Right cardiac atrium (tissue), 5 donors: ENCODE measurements at places on chromosomes 2 and 18. TPM values are rescaled to one million over a fixed set of nuclear protein-coding genes. Genes with fewer than 3 reads are reported as not detected.

- DNase-seq: no peak
Observed at GRCh38 chr2:15825276-15825980, 114.9 kb upstream of the MYCN start.

- no peak for DNase-seq
Observed at GRCh38 chr2:177195194-177195593, 17.4 kb upstream of the HNRNPA3 start.

GRCh38 chr2:215624423-215624829 is 188.6 kb upstream of the FN1 start:
- peak; percentile 41 for DNase-seq

- no peak for DNase-seq
Observed at GRCh38 chr18:7772510-7772888, 205.4 kb downstream of the PTPRM start.

GRCh38 chr2:64196963-64197362 is 52.7 kb upstream of the PELI1 start:
- no peak for DNase-seq

GRCh38 chr18:652131-652530 is 5.3 kb upstream of the TYMS start:
- no peak for DNase-seq

DNA sequence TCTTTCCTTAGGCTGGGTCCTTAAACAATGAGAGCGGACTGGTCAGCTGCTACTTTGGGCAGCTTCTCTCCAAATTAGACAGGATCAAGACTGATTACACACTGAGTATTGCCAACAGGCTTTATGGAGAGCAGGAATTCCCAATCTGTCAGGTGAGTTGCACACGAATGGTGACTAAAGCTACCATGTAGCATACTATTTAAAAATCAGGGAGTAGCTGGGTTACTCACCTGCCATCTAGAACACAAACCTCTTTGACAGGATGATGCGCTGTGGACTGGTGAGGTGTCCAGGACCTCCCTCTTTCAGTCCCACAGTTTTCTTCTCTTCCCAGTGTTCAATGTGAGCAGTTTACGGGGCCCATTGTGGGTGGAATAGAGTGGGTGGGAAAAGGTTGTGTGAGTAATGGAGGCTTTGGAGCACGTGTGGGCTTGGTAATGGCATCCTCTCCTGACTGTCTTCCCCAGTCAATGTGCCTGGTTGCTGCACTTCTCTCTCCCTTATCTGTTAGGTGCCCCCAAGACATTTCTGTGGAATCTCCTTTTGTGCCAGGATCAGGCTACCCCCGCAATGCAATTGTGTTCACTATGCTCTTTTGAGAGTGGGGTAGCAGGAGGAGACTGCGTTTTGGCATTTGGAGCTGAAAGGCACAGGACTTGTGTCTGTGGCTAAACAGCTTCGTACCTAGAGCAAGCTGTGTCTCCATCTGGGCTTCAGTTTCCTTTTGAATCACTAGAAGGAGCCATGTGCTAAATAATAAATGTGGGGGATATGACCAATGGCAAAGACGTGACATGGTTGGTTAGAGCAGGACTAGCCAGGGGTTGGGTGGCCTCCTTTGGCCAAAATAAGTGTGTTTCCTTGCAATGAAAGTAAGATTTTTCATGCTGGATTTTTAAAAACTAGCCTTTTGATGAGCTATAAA is 17.7 kb downstream of the SERPINB12 start:
- DNase-seq: no peak

DNA sequence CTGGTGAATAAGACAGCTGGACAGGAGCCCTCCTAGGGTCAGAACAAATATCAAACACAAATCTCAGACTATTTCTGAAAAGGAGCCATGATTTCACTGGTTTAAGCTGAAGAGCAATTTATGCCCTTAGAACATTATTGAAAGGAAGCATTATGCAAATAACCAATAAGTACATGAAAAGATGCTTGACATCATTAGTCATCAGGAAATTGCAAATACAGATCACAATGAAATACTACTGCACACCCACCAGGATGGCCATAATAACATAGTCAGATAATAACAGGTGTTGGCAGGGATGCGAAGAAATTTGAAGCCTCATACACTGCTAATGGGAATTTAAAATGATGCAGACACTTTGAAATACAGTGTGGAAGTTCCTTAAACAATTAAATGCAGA is 176.4 kb upstream of the RAB6C start:
- no peak for DNase-seq

DNA sequence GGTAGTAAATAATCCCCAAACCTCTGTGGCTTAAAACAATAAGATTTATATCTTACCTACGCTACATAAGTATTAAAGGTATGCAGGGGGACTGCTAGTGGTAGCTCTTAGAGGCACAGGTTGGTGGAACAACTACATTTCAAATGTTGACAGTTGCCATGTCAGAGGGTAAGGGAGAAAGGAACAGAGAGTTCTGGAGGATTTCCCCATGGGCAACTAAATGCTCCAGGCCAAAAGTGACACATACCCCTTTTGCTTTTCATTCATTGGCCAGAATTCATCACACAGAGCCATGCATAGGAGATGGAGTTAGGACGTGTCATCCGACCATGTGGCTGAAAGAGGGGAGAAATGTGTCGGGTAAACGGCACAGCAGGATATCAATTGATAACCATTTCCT is 133.2 kb downstream of the NAPG start:
- DNase-seq: no peak

DNA sequence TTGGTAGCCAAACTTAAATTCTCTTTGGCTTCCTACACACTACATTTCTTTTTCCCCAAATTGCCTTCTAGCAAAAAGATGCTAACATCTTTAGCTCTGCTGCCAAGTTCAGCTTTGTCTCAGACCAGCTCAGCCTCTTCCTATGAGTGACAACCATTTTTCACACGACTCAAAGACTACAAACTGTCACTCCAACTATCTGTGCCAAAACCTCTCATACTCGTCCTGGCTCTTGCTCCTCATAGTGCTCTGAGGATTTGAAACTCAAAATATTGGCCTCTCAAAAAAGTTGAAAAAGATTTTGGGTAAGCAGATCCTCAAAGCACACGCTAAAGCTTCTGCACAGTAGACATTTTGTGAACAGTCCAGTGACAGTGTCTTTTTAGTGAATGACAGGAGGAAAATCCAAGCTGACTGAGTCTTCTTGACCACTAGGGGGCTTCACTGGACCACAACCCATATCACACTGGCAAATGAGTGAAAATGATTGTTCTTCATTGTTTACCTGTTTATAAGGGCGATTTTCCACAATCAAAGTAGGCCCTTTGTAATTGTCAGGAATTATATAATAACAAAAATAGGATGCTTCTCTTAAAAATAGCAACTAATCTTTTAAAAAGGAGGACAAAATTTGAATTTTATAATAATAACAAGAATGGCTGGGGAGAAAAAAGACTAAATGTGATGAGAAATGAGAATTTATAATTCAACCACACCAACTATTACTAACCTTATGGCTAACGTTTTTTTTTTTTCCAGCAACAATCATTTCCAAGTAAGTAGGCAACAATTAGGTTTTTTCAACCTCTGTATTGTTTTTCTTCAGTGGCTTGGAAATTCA is 85.5 kb upstream of the PGAP1 start:
- DNase-seq: no peak

- DNase-seq: no peak
Observed at GRCh38 chr2:47155091-47155876, at the start of gene STPG4. STPG4 (minus strand) TSS chr2:47155308; CDS start chr2:47155251, 57 bp downstream.

GRCh38 chr2:154762638-154763037 is 64.1 kb downstream of the KCNJ3 start:
- no peak for DNase-seq

- no peak for DNase-seq
Observed at GRCh38 chr2:154189953-154190352, 318.2 kb downstream of the GALNT13 start.

DNA sequence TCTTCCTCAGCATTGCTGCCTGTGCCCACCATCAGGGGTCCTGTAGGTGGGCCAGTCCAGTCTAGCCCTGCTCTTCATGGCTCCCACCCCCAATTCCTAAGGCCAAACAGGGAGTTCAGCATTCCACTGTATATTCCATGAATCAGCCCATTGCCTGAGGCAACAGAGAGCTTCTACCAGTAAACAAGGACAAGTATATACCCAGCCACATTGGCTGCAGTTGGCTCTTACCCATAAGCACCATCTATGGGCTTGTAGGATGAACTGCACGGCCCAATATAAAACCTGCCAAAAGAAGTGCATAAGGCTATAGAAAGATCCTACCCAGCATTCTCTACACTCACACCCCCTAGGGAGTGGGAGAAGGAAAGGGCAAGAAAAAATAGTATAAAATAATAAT is 95.1 kb upstream of the SALL3 start:
- DNase-seq: no peak

GRCh38 chr18:10923141-10923540 is 226.2 kb downstream of the PIEZO2 start:
- no peak for DNase-seq

- no peak for DNase-seq
Observed at GRCh38 chr18:48490641-48491293, 48.1 kb upstream of the CTIF start.

DNA sequence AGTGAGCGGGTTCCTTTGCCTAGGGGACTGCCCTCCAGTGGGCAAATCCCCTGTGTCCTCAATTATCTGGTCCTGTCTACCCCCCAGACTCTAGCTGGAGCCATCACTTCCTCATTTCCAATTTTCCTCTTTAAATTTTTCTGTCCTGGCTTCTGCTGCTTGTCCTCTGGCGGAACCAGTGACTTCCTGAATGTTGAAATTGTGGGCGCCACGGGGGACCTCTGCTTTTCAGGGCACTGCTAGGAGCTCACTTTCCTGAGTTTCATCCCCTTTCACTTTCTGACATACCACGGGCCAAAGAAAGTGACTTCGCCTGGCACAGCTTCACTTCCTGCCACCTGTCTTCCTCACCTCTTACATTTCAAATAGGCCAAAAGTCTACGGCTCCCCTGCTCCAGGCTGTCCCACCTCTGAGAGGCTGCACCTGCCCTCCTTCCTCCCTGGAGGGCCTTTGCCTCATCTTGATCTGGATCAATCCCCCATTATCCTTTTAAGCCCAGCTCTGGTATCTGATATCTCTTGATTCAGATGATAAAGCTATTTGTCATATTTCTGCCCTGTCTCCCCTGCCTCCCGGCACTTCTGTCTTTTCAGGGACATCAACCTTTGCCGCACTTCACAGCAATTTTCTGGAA is 1.4 kb upstream of the MARCO start:
- peak; percentile 65 for DNase-seq

DNA sequence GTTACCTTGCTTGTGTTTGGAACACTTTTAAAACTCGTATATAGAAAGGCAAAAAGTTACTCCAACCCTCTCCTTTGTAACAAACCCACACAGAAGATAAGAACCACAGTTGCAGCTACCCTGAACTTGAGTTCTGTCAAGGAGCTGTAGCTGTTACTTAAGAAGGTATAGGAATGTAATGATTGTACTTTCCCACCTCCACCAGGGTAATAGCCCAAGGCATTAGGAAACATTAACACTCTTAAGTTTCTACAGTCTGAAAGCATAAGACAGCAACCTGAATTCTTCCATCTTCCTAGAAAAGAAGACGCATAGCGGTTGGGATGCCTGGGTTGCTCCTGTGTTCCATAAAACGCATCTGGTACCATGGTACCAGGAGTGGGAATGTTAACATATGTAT is 43.0 kb downstream of the ITGA4 start:
- no peak for DNase-seq

DNA sequence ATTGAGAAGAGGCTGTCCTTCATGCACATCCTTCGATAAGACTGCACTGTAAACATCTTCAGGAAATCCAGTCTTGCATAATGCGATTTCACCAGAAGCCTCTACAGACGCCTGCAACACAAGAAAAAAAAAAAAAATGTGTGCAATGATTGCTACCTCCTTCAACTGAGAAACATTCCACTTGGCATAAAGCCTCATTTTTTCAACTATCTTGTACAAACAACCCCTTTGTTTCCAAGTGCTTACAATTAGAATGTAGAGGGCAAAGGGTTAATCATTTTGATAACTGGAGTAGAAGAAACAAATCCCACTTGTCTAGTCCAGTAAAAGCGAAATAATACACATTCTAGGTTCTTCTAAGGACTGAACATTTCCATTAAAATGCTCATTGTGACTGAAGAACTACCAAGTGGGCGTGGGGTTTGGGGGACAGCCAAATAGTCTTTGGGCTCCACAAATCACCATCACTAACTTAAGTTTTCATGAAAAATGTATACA is 29.2 kb downstream of the CDH2 start:
- DNase-seq: peak; percentile 53

- no peak for DNase-seq
Observed at GRCh38 chr2:187037310-187037709, 188.3 kb upstream of the ZSWIM2 start.

DNA sequence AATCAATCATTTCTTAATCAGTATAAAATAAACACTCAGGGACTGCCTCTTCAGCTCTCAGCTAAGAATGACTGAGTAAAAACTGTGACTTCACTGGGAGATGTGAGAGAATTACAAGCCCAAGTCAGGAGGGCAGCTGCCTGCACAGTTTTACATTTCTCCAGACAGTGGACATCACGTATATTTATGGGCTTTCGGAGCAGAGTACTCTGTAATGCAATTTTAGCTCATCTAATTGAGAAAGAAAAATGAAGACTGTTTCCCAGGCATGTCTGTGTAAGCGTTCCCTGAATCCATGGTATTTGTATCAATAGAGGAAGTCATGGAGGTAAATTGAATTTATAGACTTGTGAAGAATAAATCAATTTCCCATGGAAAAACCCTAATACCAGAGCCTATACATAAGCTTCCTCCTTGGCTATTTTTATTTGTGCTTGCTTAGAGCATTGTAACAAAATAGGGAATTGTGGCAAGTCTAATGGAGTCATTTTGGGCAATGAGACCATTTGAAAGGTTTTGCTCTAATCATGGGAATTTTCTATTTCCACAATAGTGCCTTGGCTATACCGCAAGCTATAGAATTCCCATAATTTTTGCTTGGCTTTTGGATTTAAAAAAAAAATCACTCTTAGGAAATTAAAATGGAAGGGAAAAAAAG is 87.2 kb downstream of the SLC5A7 start:
- DNase-seq: no peak

GRCh38 chr2:190570871-190571270 is 36.3 kb upstream of the NEMP2 start:
- no peak for DNase-seq

- no peak for DNase-seq
Observed at GRCh38 chr2:207489251-207489650, 40.5 kb upstream of the CREB1 start.

GRCh38 chr2:236849940-236850339 is 235.7 kb upstream of the COPS8 start:
- DNase-seq: no peak

The SNORC gene
- 1.1 TPM for total RNA-seq

The INHBB gene
- total RNA-seq: 1.4 TPM

The EPB41L3 gene
- 23.7 TPM for total RNA-seq

The VSNL1 gene
- 39.3 TPM for total RNA-seq

The PASK gene
- total RNA-seq: 3.8 TPM

The R3HDM1 gene
- 19.1 TPM for total RNA-seq

The PLCL1 gene
- 60.4 TPM for total RNA-seq

The PLB1 gene
- total RNA-seq: 2.1 TPM

The OSGEPL1 gene
- total RNA-seq: 9.1 TPM

The SCG2 gene
- total RNA-seq: 0.61 TPM
